ENCODE measurements at places on chromosomes 2 and 18. TPM values are rescaled to one million over a fixed set of nuclear protein-coding genes. Genes with fewer than 3 reads are reported as not detected.

DNA sequence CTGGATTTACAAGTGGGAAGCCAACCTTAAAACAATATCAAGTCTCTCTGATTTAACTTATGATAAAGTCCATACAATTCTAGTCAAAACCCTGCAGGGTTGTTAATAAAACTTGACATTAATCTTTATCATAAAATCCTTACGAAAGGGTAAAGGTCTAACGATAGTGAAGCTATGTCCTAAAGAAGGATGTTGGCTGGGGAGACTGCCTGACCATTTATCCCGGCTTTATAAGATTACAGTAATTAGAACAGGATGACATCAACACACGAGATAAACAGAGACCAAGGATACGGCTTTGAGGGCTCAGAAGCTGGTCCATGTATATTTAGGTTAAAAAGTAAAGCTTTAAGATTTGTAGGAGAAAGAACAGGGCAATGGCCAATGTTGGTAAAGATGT is 189.0 kb upstream of the COPS8 start:
- DNase-seq, result no peak

- no peak for DNase-seq
Observed at GRCh38 chr18:56851774-56852173, 200.6 kb downstream of the WDR7 start.

- DNase-seq, result no peak
Observed at GRCh38 chr18:50358844-50359243, 16.0 kb upstream of the SKA1 start.

DNA sequence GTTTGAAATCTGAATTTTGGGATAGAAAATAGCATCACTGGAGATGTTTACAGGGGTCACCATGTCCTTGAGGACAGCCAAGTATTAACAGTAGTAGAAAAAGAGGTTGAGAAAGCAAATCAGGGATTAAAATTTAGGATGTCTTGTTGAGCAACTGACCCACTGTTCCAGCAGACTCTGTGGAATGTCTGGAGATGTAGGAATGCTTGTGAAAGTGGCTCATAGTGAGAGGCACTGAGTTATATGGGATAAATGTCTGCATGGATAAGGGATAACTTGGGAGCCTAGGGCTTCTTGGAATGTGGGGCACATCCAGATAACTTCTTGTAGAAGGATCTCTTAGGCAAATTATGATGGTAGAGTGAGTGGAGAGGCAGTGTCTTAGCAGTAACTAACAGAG is 495.0 kb downstream of the TMX3 start:
- DNase-seq, result no peak

DNA sequence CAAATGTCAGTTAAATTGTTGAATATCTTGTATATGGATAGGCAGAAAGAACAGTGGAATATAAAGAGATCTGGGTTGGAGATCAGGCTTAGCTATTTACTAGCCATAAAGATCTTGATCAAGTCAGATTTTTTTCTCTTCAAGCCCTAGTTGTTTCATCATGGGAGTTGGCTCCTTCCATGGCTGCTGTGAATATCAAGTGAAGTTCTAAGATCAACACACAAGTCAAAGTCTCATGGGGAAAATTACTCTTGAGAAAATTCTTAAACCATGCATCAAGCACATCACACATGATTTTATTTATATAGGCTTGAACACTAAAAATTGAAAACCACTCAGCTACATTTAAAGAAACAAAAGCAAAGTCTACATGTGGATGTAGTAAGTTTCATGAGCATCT is 79.8 kb downstream of the C1D start:
- DNase-seq, result no peak

DNA sequence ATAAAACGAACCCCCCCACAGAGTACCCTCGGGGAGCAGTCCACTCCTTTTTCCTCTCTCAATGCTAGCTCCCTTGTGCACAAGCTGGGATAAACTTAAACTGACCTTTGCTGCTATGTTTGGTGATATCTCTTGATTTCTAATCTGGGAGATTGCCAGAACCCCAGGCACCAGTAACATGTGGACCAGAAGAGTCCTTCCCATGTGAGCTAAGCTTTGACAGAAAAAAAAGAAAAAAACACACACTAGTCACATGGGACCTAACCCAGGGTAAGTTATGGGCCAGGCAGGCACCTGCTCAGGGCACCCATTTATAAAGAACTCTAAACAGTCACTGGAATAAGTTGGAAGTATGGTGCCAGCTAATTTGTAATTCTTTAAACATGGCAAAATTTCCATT is 242.6 kb downstream of the EN1 start:
- DNase-seq, result no peak

The AQP4 gene
- total RNA-seq, result 14.9 TPM

- DNase-seq, result no peak
Observed at GRCh38 chr2:214107726-214108125, 303.1 kb upstream of the VWC2L start.
